ENCODE measurements at places on chromosomes 1 and 21.

- DNase-seq: peak; percentile 61
Observed at GRCh38 chr1:89454845-89455521, 69.6 kb upstream of the LRRC8B start.

DNA sequence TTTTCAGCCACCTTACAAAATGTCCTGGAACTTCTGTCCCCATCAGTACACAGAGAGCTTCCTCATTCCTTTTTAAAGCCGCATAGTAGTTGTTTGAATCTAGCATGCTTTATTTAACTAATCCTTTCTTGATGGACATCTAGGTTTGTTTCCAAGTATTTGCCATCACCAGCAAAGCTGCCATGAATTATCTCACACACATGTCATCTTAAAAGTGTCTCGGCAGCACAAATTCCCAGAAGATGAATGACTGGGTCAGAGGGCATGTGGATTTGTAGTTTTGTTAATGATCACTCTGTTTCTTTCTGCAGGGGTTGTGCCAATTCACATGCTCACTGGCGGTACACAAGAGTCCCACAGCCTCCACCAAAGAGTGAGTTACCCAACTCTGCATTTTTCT, 68.3 kb downstream of the CLIC6 start:
- peak; percentile 75 for DNase-seq

DNA sequence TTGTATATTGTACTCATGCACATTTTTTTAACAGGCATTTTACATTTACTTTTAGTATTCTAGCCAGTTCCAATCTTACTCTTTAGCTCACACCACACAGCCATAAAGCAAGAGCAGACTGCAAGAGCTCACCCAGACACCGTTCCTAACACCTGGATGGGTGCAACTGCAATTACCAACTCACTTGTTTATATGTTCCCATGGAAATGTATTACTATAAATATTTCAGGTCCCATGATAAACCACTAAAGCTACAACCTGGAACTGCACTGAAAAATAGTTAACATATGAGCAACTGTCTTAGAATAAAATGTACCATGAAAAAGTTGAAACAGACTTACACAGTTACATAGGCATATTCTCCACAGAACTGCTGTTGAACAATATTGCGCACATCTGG, 30.8 kb downstream of the USP48 start:
- DNase-seq: no peak

DNA sequence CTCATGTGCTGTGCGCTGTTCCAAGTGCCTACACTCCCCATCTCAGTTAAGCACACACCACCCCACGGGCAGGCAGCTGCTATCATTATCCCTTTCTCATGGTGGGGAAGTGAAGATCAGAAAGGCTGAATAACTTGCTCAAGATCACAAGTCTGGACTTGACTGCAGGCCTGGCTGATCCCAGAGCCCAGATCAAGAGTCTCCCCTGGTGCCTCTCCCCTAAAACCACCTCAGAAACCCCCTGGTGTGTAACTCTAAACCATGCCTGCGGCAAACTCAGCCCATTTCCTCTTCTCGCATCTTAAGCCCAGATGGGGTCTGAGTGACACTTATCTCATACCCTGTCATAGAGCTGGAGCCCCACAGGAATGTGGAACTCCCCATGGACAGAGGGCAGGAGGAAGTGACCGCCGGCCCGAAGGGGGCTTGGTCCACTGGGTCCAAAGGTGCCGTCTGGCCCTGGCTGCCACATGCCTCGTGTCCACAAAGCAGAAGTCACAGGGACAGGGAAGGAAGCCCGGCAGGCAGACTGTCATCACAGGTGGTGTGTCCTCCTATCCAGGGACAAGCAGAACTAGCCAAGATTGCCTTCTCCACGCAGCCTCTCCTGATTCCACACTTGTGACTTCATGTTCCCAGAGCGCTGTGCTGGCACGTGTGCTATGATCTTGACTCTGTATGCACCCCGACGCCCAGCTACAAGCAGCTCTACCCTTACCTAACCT, 92.1 kb downstream of the SYF2 start:
- peak; percentile 45 for DNase-seq

DNA sequence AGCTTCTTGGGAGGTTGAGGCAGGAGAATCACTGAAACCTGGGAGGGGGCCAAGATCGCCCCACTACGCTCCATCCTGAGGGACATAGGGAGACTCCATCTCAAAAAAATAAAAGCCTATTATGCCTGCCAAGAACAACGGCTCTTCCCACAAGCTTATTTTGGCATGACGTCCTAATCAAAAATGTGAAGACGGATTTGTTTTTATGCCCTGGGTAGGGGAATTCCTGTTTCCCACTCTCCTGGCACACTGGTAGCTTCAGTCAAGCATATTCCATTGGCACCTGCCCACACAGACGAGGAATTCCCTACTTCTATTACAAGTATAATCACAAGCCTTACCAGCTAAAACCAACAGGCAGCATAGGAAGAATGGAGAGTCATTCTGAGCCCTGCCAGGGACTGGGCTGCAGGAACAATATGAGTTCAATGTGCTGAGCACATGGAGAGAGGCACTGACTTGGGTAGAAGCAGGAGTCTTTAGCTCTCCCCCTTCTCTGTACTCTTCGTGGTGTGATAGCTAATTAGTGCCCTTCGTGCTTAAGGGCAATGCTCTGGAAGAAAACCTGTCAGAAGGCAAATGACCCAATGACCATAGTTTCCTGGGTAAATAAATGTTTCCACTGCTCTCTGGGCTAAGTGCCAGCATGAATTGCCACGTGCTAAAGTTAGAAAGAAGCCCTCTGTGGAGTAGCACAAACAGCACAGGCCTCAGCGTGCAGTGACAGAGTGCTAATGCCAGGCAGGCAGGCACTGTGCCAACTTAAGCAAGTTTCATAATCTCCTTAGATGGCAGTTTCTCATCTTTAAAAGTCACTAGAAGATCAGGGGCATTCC, 16.8 kb downstream of the TNFSF4 start:
- peak; percentile 91 for DNase-seq

DNA sequence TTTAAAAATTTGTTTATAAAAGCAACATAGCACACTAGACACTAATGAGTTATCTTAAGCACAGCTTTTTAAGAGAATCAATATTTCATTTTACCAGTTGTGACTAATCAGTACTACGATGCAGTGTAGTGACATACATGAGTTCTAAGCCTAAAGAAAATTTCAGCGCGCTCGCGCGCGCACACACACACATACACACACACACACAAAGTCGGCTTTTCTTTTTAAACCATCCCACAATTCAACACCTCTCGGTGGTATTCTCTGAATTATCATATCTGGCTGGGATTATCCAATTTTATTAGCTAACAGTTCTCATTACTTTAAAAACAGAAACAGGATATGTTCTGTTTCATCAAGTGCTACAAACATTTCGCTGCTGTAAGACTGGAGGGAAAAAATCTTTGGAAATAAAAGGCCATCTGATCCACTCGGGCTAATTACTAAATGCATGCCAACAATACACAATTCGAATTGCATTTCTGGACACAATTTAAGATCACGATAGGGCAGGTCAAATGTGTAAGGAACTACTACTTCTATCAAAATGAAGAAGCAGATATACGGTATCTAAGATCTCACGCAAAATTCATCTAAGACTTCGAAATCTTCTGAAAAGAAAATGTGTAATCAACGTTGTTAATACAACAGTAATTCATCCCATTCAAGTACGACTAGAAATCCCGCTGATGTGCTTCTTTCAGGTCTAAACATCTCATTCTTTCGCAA, 1.2 kb downstream of the TUT4 start:
- peak; percentile 41 for DNase-seq

DNA sequence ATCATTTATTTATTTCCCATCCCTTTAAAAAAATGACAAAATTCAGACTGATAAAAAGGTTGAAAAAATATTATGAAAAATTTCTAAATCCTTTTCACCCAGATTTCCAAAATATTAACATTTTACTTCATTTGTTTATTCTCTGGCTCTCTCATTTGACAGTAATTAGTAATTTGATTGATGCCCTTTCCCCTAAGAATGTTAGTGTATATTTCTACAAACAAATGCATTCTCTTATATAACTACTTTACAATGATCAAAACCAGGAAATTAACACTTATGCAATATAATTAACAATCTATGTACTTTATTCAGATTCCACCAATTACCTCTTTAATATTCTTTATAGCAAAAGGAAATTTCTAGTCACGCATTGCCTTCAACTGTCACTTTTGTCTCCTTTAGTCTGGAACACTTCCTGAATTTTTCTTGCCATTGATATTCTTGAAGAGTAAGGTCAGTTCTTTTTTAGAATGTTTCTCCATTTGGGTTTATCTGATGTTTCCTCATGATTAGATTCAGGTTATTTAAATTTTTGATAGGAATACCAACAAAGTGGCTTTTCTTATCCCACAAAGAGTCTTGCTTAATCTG, 3.9 kb downstream of the CD53 start:
- DNase-seq: no peak

DNA sequence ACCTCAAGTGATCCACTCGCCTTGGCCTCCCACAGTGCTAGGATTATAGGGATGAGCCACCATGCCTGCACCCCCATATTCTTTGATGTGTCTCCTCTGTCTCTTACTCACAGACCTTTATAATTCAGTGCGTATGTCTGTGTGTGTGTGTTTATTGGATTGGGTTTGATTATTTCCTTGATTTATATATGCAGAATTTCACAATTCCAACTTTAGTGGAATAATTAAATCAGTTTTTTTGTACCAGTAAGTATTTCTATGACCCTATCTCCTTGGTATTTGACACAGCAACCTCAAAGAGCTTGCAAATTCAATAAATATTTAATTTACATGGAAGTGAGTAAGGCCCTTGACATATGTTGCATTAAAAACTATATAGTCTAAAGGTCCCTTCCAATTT, 333.9 kb upstream of the ADAMTS5 start:
- peak; percentile 58 for DNase-seq

- peak; percentile 2 for DNase-seq
Observed at GRCh38 chr1:50279622-50280330, 143.5 kb downstream of the DMRTA2 start.

DNA sequence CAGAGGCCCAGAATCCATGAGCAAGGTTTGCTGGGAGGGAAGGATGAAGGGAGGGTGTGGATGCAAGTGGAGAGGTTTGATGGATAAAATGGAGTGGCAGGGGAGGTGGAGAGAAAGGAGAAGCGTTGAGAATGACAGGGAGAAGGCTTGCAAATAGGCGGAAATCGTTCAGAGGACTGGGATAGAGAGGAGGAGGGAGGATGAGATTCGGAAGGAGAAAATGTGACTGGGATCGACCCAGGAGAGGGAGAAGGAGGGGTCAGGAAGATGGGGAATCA, 376 bp downstream of the AVPR1B start:
- DNase-seq: no peak

- DNase-seq: peak; percentile 12
Observed at GRCh38 chr1:217881131-217881543, 250.0 kb downstream of the SPATA17 start.

GRCh38 chr1:89705901-89706699, 73.2 kb downstream of the LRRC8C start:
- no peak for DNase-seq

GRCh38 chr1:157110003-157110402, 10.4 kb upstream of the ETV3L start:
- DNase-seq: no peak

DNA sequence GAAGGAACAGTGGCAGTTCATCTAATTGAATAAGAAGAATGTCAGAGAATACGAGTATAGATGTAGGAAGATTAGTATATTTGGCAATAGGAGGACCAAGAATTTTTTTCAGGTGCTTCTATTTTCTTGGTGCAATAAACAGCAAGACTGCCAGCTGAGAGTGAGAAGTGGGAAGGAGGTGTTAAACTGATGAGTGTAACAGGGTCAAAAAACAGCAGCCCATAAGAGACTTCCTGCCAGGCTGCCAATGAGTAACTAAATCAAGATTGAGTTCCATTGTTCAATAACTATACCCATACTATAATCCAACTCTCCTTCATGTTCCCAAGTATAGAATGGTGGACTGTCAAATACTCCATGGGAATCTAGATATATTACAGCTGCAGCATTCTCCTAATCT, 28.7 kb downstream of the LYST start:
- no peak for DNase-seq

- DNase-seq: no peak
Observed at GRCh38 chr1:67484492-67484891, 54.3 kb upstream of the SERBP1 start.

GRCh38 chr21:46037331-46038325, 56.1 kb downstream of the COL6A1 start:
- DNase-seq: no peak

DNA sequence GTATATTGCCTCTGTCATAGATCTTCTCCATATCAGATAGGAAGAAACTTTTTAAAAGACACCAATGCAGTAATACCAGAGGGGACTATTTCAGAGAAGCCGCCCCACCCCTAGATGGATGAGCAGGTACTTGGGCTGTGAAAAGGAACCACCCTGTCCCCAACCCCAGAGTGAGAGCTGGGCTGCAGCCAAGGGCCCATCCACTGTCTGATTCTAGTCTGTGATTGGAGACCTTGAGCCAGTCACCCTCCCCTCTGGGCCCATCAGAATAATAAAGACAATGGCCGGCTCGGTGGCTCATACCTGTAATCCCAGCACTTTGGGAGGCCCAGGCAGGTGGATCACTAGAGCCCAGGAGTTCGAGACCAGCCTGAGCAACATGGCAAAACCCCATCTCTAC, 5.0 kb downstream of the CLEC20A start:
- no peak for DNase-seq

DNA sequence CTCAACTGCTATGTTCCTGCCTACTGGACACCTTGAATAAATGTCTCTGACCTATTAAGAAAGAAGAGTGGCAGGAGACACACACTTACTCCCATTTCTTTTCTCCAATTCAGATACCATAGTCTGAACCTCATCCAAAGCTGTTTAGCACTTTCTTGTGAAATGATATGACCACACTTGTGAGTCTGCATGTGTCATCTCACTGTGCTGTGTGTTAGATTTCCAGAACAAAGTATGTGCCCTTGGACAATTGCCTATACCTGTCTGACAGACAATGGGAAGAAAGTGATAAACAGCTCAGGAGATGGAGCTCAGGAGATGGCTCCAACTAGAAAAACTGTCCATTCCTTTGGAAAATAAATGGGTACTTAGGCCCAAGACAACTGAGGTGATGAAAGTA, 48.4 kb downstream of the USP48 start:
- no peak for DNase-seq

- DNase-seq: peak; percentile 78
Observed at GRCh38 chr21:17454315-17455027, 58.4 kb upstream of the CXADR start.

GRCh38 chr1:175812936-175813335, 69.5 kb upstream of the TNR start:
- DNase-seq: no peak
